Endothelial cell of umbilical vein (primary cell): ENCODE measurements at places on chromosomes 5 and 9. TPM values are rescaled to one million over a fixed set of nuclear protein-coding genes. Genes with fewer than 3 reads are reported as not detected.
A peak's percentile ranks its signal among the peaks of the same experiment; 100 is the strongest.

Gene PTPA
- 121 and 123 TPM in 2 replicates for total RNA-seq

GRCh38 chr9:134617836-134618162 is 23.8 kb upstream of the COL5A1 start:
- no peak for DNase-seq

DNA sequence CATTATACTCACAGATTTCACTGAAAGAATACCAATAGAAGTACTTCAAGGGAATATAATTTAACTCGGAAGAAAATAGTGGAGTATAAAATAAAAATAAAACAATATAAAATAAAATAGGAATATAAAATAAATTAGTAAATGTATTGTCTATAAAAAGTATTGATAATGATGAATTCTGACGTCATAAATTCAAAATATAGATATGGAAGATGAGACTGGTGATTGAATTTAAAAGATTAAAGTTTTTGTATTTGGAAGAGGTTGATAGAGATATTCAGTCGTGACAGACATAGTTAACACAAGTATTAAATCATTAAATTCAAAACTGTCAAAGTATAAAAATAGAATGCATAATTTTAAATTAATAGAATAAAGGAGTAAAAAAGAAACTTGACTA is 964.9 kb upstream of the C9orf72 start:
- DNase-seq = no peak

Gene CARTPT
- not detected in 2 replicates for total RNA-seq

Gene IL33
- total RNA-seq = 8.5 and 13.8 TPM in 2 replicates

Gene FOXD4L5
- 0.42 TPM in 1 of 2 replicates, not detected in the other for total RNA-seq

DNA sequence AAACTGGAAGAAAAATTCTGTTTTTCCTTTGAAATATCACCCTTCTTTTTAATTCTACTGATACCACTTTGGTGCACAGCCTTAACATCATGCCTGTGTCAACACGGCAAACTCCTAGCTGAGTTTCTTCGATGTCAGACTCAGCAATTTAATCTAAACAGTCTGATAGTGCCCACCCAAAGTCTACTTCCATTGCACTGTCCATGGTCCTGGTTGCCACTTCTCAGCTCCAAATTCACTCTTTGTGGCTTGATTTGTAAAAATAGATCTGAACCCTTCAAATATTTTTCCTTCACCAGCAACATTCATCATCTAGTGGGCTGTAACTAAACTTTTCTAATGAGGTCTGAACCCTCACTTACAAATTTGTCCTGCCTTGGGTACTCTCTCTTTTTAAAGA is 107.8 kb downstream of the NUDT12 start:
- peak; percentile 25 for DNase-seq

DNA sequence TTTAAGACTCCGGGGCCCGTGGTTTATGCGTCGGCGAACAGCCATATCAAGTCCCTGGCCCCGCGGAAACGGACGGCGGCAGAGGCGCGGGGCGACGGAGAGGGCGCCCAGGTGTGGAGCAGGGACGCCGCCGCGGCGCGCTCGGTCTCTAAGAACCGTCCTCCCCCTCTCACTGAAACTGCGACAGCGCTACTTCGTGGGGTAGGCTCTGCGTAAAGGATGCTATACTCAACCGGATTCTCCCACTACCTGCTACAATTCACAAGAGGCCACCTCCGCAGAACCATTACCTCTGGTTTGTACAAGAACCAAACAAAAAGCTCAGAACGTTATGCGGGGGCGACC is 404 bp downstream of the MRNIP start:
- DNase-seq = no peak

Gene FOXD4L3
- not detected in 2 replicates for total RNA-seq

GRCh38 chr5:132473019-132473531 is 17.5 kb downstream of the IRF1 start:
- no peak for DNase-seq

- DNase-seq = no peak
Measured at GRCh38 chr9:94167376-94167890, 83.2 kb downstream of the PTPDC1 start.

GRCh38 chr9:38720083-38720745 is at the start of gene FAM240B:
Gene FAM240B (minus strand): TSS chr9:38720133. CDS start chr9:38703999, 16,134 bp downstream.
- no peak for DNase-seq

- no peak for DNase-seq
Measured at GRCh38 chr5:76537073-76537543, 86.1 kb downstream of the F2RL2 start.

- no peak for DNase-seq
Measured at GRCh38 chr5:136141561-136141960, 8.9 kb downstream of the SMAD5 start.

Gene FANCG
- total RNA-seq = 50.0 and 58.0 TPM in 2 replicates

DNA sequence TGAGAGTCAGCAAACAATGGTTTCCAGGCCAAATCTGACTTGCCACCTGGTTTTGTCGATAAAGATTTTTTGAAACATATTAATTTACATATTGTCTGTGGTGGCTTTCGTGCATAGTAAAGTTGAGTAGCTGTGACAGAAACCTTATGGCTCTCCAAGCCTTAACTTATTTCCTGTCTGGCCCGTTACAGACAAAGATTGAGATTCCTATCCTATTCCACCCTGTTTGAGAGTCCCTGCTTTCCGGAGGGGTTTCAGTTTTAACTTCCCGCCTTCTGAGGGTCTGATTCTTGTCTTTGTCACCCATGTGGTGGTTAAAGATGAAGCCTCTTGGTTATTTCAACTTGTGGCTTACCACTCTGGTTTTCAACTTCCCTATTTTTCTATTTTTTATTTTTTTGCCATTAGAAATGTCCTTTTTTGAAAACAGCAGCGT is 11.4 kb downstream of the OTULIN start:
- no peak for DNase-seq

Gene MEGF10
- total RNA-seq = 0.21 and 1.00 TPM in 2 replicates

DNA sequence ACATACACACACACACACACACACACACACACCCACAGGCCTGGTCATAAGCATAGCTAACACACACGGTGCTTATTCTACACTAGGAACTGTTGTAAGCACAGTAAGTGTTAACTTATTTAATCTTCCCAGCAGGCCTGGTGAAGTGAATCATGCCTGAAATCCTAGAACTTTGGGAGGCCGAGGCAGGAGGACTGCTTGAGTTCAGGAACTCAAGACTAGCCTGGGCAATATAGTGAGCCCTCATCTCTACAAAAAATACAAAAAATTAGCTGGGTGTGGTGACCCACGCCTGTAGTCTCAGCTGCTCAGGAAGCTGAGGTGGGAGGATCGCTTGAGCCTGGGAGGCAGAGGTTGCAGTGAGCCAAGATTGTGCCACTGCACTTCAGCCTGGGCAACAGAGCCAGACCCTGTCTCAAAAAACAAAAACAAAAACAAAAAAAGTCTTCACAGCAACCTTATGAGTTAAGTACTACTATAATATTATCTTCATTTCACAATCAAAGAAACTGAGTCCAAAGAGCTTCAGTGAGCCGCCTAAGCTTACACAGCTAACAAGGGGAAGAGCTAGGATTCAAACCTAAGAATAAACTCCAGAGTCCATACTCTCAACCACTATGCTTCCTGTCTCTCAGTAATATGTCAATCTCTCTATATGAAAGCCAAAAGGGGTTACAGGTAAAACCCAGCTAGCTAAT is 2.3 kb downstream of the MEGF9 start:
- DNase-seq = no peak

GRCh38 chr5:1336749-1337488 is 8.0 kb downstream of the CLPTM1L start:
- DNase-seq = no peak

- no peak for DNase-seq
Measured at GRCh38 chr9:3290231-3290840, 235.5 kb downstream of the RFX3 start.

- no peak for DNase-seq
Measured at GRCh38 chr9:127177665-127178265, 55.3 kb upstream of the ANGPTL2 start.
